ENCODE measurements at places on chromosomes 6 and 20. TPM values are rescaled to one million over a fixed set of nuclear protein-coding genes. Genes with fewer than 3 reads are reported as not detected.

DNA sequence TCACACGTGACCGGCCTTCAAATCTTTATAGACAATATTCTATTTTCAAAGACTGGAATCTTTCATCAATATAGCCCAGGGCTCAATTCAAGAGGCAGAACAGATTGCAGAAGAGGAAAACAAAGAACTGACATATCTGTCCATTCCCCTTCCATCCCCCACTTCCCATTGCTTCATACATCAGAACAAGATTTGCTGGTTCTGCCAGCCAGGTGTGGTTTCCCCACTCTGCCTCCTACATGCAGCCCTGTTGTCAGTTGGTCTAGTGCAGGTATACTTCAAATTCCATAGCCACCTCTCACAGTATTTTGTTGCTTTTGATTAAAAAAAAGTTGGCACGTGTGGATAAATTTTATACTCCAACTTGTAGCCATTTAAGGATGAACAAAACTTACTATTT, 174.9 kb downstream of the CD109 start:
- no peak for DNase-seq

The DDO gene
- total RNA-seq: 0.29 TPM

GRCh38 chr6:52976591-52977035, 18.5 kb downstream of the GSTA4 start:
- DNase-seq: peak; percentile 86

DNA sequence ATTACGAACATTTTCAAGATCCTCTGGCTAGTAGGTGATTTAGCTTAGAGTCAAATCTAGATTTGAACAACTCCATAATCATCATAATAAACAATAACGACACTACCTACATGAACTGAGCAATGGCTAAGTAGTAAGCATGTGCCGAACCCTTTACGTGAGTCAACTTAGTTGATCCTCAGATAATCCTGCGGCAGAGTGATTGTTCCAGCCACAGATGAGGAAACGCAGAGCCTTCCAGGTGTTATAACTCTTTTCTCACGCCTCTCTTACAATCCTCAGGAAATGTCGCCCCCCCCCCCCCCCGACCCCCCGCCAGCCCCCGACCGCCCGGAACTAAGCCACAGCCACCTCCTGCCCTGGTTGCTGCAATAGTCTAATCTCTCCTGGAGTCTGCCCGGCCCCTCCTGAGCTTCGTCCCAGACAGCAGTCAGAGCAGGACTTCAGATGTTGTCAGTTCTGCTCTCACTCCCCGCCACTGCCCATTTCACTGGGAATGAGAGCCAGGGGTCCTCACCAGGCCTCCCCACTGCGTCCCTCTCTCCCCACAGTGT, 141.5 kb upstream of the AGPAT4 start:
- DNase-seq: no peak

- DNase-seq: peak; percentile 68
These were observed 171.3 kb downstream of the ANKRD60 start for GRCh38 chr20:58056921-58057686.

GRCh38 chr6:131949909-131950766, 1.0 kb downstream of the CCN2 start:
- DNase-seq: no peak

- DNase-seq: no peak
These were observed 112.6 kb downstream of the SASH1 start for GRCh38 chr6:148455225-148455624.

DNA sequence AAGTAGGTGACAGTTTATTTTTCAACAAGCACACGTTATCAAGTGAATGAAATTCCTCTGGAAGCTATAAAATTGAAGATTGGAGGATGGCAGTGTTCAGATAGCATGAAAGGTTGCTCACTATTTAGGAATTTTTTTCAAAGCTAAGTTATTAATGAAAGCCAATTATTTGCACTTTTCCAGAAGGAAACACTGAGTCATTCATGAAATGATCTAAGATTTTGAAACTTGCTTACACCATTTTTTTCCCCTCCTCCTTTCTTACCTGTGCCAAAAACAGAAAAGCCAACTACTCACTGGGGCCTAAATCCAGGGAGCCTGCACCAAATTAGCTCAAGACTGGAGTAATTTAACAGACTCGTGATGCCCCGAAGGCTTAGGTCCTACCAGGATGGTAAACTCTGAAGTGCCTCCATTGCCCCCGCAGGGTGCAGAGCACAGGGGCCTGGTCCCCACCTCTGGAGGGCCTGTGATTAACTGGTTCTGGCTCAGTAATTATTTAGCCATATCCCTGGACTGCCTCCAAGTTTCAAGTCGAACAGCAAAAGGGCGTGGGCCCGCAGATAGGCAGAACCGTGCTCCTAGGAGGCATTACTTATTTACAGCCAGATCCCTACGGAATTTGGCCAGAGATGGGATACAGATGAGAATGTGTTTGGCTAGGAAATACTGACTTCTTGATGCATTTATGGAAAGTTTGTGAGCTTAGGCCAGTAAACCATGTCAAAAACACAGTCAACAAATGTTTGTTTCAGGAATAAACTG, 28.0 kb upstream of the ZNF217 start:
- DNase-seq: no peak

GRCh38 chr20:50282592-50283241, 92.1 kb downstream of the CEBPB start:
- no peak for DNase-seq

GRCh38 chr20:41242807-41243206, 74.7 kb downstream of the ZHX3 start:
- DNase-seq: no peak

The RPN2 gene
- total RNA-seq: 121 TPM

DNA sequence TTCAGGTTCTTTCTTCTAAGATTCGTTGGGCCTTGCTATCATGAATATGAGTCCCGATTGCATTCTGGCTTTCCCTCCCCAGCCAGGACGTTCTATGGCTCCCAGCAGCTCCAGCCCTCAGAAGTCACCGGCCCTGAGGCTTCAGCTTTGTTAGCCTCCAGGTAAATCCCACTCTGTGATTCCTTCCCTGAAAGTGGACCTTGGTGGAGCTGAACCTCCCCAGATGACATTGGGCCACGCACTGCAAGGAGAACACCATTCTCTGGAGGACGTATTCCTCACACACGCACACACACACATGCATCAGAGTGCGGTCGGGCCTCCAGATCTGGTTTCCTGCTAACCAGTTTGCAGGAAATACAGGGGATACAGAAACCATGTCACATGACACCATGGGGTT, 487.3 kb upstream of the CDH4 start:
- peak; percentile 66 for DNase-seq

DNA sequence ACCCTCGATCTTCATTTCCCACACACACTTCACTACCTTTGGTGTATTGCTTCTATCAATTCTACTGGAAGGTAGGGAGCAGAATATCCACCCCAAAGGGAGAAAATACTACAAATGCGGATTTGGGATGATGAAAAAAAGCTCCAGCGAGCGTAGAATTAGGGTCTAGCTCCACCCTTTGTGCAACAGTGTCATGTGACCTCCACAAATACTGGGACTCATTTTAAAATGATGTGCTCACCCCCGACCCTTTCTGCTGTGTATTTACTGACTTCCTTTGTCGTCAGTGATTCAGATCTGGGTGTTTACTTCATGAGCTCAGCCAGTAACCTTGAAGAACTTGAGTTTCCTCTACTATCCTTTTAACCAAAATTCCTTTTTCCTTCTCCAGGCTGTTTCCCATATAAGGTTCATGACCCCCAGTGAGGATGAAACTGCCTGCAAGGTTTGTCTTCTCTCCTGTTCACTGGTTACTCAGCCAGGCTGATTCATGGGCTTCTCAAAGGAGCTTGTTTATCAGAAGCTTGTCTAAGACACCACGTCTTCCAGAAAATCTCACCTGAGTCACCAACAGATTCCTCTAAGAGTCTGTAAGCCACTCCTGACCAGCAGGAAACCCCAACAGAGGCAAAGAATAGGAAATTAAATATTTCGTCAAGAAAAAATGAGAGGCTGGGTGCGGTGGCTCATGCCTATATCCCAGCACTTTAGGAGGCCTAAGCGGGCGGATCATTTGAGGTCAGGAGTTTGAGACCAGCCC, 39.6 kb upstream of the PAX1 start:
- DNase-seq: peak; percentile 75
